ENCODE measurements at places on chromosomes 12 and 14.

DNA sequence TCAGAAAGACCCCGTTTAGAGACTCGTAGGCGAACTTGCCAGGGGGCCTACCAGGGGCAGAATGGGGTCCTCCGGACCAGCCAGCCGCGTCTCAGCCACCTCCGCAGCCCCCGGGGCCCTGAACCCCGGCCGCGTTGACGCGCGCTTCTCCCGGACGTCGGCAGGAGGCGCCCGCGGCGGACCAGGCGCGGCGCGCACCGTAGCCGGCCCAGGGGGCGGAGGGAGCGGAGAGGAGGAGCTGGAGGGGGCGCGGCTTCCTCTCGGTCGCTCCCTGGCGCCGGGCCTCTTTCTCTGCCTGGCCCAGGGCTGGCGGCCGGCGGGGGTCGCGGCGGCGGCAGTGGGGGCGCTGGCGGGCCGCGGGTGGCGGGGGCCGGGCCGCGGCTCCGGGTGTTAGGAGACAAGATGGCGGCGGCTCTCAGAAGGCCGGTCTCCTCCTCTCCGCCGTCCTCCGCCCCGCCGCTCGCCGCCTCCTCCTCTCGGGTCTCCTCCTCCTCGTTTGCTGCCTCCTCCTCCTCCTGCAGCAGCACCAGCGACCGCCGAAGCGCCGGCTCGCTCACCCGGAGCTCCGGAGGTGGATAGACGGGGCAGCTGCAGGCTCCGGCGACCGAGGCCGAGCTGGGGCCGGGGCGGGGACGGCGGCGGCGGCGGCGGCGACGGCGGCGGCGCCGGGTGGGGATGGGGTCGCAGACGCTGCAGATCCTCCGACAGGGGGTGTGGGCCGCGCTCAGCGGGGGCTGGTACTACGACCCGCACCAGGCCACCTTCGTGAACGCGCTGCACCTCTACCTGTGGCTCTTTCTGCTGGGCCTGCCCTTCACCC, at the start of gene PCNX1:
Gene PCNX1, plus strand, starts transcription at position 284 of the 820 bp plus-strand sequence. Its CDS starts 392 bp downstream, at position 676.
- peak; percentile 83 for DNase-seq

DNA sequence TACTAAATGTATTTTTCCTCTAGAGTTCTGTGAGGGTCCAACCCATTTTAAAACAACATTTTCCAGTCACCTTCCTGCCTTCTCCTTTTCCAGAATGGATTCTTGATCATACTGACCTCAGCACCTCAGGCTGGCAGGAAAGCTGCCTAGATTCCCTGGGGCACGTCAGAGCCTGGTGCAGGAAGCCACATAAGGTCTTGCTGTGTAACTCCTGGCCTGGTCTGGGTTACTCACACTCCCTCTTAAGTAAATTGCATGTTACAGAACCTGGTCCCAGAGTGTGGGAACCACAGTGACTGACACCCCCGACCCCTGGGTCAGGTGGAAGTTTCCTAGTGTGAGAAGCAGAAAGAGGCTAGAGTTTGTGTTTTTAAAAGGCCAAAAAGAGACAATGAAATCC, 209.8 kb downstream of the SPTSSA start:
- DNase-seq: no peak

DNA sequence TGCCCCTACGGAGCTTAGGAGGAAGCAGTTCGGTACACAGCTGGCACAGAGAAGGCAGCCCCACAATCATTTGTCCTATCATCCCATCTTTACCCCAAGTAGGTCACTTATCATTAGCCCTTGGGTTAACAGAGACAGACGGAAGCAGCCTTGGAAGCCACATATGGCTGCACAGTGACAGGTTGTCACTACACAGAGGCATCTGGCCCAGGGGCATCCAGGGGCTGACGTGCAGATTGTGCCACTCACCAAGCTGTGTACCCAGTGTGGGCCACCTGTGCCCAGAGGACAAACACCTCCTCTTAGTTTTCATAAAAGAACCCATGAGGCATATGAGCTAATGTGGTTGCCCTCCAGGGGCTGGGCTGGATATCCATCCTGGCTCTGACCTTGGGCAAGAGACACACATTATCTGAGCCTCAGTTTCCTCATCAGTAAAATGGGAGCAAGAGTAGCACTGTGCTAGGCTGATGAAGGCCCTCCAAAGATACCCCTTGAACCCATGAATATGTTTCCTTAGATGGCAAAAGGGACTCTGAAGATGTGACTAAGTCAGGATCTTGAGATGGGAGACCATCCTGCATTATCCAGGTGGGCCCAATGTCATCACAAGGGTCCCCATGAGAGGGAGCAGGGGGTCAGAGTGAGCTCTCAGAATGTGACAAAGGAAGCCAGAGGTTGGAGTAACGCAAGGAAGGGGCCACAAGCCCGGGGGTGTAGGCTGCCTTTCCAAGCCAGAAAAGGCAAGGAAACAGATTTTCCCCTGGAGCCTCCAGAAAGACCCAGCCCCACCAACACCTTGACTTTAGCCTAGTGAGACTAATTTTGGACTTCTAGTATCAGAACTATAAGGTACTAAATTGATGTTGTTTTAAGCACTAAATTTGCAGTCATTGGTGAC, 64.6 kb downstream of the C14orf132 start:
- no peak for DNase-seq

DNA sequence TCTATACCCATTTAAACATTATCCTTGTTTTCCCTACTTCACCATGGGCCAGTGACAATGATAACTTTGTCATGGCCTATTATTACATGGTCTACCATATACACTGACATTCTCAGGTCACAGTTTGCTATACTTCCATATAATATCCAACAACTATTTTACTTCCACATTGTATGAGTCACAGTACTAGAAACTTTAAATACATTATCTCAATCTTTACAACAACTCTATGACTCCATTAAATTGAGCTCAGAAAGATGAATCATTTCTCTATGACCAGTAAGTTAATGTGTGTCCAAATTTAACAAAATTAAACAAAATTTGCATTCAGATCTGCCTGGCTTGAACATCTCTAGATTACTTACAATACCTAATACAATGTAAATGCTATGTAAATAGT, 93.9 kb downstream of the PLEKHG7 start:
- DNase-seq: no peak

DNA sequence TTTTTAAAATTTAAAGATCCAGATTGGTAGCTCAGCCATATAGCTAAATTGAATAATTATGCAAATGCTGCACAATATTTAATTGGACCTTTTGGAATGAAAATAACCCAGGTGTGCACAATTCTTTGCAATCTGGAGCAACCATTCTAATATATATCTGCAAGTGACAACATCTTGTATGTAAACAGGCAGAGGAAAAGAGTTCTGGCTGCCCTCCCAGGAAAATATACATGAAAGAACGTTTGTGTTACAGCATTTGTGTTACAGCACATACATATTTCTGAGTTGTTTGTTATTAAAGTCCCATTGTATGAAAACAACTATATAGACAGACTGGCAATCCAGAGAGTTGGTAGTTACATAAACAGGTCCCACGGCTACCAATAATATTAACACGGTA, 377.5 kb downstream of the DIO2 start:
- no peak for DNase-seq

GRCh38 chr12:3725388-3726115, 27.4 kb downstream of the CRACR2A start:
- no peak for DNase-seq

- no peak for DNase-seq
These were observed 1.4 kb upstream of the PHC1 start for GRCh38 chr12:8912914-8913313.

DNA sequence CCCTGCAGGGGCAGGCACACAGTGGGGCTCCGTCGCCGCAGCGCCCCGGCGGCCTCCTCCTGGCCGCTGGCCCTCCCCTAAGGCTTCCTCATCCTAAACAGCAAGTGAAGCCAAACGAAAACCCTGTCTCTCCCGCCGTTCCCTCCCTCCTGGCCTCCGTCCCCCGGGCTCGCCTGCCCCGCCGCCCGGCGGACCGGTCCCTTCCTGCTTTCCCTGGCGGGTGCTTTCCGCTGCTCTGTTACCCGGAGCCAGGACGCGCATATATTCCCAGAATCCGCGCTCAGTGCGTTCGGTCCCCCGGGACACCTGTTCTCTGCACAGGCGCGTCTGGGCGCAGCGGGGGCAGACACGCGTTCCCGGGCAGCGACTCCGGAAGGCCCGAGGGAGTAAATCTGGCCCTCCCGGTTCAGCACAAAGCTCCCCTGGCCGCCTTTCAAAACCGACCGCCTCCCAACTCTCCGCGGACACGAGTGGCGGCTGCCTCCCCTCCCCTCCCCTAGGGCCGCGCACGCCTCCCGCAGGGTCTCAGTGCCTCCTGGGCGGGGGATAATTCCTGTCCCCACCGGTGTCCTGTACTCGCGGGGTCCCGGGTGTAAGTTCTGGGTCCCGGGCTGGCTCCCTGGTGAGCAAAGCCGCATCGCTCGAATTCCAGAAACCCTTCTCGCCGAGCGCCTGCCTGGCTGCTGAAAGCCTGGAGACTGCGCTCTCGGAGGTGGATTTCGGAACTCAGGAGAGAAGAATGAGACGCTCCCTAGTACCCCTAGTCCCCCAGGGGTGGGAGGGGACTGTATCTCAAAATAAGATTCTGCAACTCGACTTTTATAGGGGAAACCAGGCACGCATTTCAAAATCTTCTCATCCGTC, 21.4 kb upstream of the CEP170B start:
- DNase-seq: no peak

DNA sequence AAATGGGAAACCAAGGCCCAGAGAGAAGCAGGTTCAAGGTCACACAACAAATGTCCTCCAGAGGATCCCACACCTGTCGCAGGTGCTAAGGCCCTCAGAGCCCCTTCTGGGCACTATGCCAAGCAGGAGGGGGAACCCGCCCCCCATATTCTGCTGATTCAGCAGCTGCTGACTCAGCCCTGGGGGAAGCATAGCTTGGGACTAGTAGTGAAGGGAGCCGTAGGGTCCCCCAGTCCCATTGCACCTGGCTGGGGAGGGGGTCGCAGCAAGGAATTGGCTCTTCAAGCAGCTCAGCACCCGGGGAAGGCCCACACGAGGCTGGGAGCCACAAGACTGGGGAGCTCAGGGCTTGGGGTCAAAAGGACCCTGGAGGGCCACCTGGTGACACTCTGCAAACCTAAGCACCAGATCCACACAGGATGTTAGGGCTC, 1.0 kb downstream of the RASAL1 start:
- no peak for DNase-seq

DNA sequence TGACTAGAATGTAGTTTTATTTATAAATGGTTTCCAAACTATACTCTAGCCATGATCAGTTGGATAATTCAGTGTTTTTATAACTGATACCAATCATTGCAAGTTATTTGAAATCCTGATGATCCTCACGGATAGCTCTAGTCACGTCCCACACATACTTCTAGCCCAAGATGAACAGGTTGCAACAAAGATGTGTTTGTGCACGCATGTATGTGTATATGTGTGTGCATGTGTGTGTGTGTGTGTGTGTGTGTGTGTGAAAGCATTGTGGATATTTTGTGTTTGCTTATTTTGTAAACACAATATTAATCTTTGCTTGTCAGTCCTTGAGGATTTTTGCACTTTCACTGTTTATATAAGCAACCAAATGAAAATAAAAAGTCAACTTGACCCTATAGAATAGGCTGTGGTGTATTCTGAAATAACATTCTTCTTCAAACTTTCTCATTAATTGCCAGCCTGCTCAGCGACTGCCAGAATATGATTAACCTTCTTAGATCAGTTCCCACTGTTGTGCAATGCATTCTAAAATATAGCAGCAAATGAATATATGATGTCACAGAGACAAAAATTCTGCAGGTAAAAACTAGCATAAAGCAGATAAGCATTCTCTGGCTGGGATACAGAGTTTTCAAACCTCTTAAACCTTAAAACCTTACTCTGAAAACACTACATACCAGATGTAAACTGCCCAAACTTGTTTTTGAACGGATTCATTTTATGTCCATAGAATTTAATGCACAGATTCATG, 48.8 kb upstream of the HIF1A start:
- DNase-seq: no peak

All from stimulated activated CD4-positive, alpha-beta T cell treated with anti-CD3 and anti-CD28 coated beads, TNF-alpha, amount 100 ng/mL, for 48 hours (primary cell).